ENCODE measurements at places on chromosomes 5 and 9. TPM values are rescaled to one million over a fixed set of nuclear protein-coding genes. Genes with fewer than 3 reads are reported as not detected.

PAX5 gene
- 619 TPM for total RNA-seq

CFAP90 gene
- total RNA-seq: not detected

DNA sequence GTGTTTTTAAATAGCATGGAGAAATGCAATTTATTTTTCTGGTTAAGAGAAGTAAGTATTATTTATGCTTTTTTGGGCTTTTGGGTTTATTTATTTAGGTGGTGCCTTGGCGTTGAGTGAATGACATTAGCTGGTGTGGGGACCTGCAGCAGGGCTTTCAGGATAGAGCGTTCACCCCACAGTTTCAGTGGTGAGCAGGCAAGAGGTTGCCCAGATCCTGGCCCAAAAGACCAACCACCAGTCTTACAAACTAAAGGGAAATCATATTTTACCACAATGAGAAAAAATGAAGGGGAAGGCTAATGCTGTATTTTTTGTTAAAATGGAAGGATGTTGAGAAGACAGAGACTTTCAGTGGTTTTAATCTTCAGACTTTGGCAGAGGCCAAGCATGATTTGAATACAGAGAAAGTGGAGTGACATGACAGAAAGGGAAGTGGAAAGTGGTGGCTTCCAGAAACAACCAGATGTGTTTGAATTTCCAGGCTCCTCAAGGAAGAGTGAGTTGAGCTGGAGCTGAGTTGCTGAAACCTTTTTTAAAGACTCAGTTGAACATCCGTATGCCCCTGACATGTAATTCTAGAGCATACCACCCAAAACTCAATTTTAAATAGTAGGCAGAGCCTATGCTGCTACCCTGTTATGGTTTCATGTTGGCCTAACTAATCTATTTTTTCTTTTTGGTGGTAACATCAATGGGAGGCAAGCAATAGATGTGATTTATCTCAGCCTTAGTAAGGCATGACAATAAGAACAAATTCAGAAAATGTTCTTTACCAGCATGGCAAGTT is 94.8 kb downstream of the AOPEP start:
- H3K4me3 ChIP-seq: no peak overlapping the region
- peaks cover 6% of the 10 kb centered on the region for H3K4me1 ChIP-seq
- H3K27me3 ChIP-seq: no peaks in the 10 kb centered on the region
- no peak for DNase-seq
- peaks cover 25% of the 10 kb centered on the region for H3K36me3 ChIP-seq
- H3K27ac ChIP-seq: no peak overlapping the region

DNA sequence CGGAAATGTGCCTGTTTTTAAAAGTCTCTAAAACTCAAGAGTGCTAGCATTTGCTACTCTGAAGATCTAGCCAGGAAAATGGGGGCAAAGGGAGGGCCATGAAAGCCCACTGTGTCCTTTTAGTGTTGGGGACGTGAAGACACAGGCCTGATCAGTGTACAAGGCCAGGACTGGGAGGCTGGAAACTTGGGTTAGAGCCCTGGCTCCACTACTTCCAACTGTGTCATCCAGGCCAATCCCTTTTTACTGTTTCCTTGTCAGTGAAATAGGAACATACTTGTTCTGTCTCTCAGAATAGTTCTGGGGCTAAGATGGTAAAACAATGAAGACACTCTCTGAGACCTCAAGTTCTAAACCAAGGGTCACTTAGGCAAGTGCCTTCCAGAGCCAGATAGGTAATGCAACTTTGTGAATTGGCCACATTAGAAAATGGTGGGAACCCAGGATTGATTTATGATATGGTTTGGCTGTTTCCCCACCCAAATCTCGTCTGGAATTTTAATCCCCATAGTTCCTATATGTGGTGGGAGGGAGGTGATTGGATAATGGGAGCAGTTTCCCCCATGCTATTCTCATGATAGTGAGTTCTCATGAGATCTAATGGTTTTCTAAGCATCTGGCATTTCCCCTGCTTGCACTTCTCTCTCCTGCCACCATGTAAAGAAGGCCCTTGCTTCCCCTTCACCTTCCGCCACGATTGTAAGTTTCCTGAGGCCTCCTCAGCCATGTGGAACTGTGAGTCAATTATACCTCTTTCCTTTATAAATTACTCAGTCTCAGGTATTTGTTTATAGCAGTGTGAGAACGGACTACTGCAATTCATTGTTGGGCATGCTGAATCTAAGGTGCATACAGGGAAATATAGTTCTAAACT is 30.4 kb upstream of the B4GALT1 start:
- DNase-seq: no peak
- H3K4me1 ChIP-seq: peaks cover 15% of the 10 kb centered on the region
- no peak overlapping the region for H3K27ac ChIP-seq
- H3K36me3 ChIP-seq: no peaks in the 10 kb centered on the region
- no peak overlapping the region for H3K4me3 ChIP-seq

DNA sequence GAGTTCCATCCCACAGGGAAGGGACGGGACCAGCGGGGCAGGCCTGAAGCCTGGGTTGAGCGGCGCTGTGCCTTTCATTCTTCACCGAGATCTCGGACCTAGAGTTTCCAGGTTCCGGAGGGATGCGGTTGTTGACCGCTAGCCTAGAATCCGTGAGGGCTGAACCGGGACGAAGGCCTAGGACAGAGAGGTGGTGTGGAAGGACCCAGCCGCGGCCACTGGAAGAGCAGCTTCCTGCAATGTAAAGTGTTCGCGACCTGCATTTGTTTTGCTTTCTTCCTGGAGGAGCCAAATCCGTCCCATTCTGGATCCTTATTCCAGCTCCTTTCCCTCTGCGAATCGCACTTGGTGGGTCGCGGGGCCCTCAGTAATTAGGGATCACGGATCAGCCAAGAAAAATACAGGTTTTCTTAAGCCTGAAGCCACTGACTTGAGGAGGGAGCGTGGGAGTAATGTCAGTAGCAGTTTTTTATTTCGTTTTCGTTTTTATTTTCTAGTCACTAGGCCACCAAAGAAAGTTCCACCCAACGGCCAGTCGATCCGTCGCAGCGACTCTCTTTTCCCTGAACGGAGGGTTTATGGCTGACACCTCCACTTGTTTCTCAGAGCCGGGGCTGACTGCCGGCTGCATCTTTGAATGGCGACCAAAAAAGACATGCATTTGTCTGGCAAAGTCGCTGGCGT is 48.6 kb downstream of the ANXA2R start:
- H3K36me3 ChIP-seq: peaks cover 46% of the 10 kb centered on the region
- peaks cover 47% of the 10 kb centered on the region for H3K4me1 ChIP-seq
- DNase-seq: peak; percentile 27
- peak overlapping the region; percentile 100 for H3K27ac ChIP-seq
